Activated CD4-positive, alpha-beta memory T cell treated with anti-CD3 and anti-CD28 coated beads, Interleukin-2, amount 10 ng/mL, durations not matched to agents 7 days and 5 days (primary cell): ENCODE measurements at places on chromosomes 5 and 9. TPM values are rescaled to one million over a fixed set of nuclear protein-coding genes. Genes with fewer than 3 reads are reported as not detected.

GRCh38 chr5:75617736-75618352 lies 6.6 kb downstream of the ANKDD1B start:
- no peaks in the 10 kb centered on the region for H3K36me3 ChIP-seq
- H3K4me3 ChIP-seq = no peak overlapping the region
- H3K4me1 ChIP-seq = peaks cover 6% of the 10 kb centered on the region
- no peak overlapping the region for H3K27ac ChIP-seq

The PCDHA9 gene
- not detected for total RNA-seq

The SHC3 gene
- not detected for total RNA-seq

DNA sequence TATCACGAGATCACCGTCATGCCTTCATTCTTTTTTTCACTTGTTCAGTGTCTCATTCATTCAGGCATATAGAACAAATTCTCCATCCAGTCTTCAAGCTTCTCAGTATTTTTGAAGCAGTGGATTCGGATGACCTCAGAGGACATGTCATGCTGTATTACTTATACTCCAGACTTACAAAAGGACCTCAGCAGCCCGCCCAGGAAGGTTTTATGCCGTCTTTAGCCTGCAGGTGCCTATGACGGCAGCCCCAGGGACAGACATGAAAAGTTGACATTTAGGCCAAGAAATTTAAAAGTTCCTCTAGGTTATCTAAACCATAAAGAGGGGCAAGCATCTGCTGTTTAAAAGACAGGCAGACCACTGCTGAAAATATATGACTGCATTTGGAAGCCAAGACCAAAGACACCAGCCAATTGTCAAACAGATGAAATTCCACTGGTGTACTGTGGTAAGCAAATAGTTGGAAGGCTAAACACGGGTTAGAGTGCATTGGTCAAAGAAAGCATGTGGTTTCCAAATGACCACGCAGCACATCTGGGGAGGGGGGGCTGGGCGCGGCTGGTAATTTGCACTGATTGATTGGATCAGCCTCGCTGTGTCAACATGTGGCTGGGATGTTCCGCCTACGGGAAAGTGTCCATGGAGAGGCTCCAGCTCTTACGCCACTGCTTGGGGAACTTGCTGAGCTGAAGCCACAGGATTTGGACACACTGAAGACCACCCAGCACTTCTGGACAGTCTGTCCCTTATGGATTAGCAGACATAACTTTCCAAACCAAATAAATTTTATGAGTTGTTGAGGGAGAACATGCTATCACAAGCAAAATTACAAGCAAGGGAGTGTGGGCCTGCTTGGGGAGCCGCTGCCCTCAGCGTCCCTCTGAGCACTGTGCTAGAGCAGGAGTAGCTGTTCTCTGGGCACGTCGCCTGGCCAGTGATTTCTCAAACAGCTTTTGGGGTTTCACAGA lies 173.6 kb downstream of the FANCC start:
- H3K4me3 ChIP-seq = no peak overlapping the region
- peaks cover 4% of the 10 kb centered on the region for H3K36me3 ChIP-seq
- H3K27me3 ChIP-seq = no peaks in the 10 kb centered on the region
- DNase-seq = no peak
- no peak overlapping the region for H3K27ac ChIP-seq

GRCh38 chr5:116514421-116514970 lies 60.1 kb downstream of the SEMA6A start:
- H3K27me3 ChIP-seq = no peaks in the 10 kb centered on the region
- DNase-seq = no peak
- H3K4me1 ChIP-seq = no peaks in the 10 kb centered on the region
- no peaks in the 10 kb centered on the region for H3K36me3 ChIP-seq

The IL7R gene
- 271 TPM for total RNA-seq

DNA sequence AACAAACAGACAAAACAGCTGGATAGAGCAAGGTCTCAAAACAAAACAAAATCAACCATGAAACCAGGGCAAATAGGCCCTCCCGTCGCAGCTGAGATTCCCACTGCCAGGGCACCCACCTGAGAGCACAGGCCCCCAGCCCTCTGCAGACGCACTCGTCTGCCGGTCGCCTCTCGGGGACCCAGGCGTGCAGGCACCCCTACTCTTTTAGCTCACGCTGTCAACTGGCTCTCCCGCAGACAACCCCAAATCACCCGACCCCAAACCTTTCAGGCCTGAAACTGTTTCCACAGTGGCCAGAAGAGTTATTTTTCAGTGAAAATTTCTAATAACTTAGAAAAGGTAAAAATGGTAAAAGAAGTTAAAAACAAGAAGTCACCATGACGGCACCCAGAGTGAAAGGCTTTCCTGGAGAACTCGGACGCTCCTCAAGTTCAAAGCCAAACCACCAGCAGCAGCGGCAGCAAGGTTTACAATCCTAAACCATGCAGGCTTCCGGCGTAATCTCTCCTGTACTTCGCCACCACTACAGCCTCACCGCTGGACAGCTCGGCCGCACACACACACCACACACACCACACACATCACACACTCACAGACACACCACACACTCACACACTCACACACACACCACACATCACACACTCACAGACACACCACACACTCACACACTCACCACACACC lies 1.9 kb upstream of the UBE2QL1 start:
- peaks cover 7% of the 10 kb centered on the region for H3K4me1 ChIP-seq
- DNase-seq = no peak
- no peak overlapping the region for H3K4me3 ChIP-seq
- H3K36me3 ChIP-seq = no peaks in the 10 kb centered on the region
- no peak overlapping the region for H3K27ac ChIP-seq

DNA sequence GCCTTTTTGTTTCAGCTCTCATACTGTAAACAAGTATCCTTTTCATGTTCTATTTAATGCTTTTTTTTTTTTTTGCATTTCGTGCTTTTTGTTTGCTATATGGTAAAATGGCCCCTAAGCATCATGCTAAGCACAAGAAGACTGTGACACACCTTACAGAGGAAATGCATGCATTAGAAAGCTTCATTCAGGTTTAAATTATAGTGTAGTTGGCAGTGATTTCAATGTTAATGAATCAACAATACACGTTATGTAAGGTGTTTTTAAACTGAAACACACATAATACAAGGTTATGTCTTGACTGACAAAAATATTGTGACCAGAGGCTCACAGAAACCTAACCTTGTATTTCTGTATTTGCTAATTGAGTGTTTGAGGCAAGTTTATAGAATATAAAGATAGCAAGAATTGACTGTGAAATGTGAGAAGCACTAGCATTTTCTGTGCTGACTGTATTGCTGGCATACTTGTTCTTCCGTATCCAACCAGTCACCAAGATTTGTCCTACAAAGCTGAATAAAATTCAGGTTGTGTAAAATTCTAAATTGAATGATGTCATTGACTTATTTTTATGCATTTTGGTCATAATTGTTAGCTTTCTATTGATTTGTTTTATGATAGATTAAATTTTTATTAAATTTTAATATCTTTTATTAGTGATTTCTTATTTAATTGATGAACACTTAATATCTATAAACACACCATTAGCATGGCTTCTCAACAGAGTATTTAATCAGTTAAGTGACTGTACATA lies 4.1 kb downstream of the CFAP95 start:
- H3K27ac ChIP-seq = no peak overlapping the region
- no peaks in the 10 kb centered on the region for H3K36me3 ChIP-seq
- H3K27me3 ChIP-seq = peaks cover 35% of the 10 kb centered on the region
